ENCODE measurements at places on chromosomes 7 and 10.

GRCh38 chr7:133358708-133359107, 105.8 kb downstream of the EXOC4 start:
- peaks cover 3% of the 10 kb centered on the region for H3K4me1 ChIP-seq
- H3K27ac ChIP-seq: no peak overlapping the region
- no peak overlapping the region for H3K4me3 ChIP-seq
- peaks cover 60% of the 10 kb centered on the region for H3K36me3 ChIP-seq
- H3K27me3 ChIP-seq: no peaks in the 10 kb centered on the region
- DNase-seq: no peak

DNA sequence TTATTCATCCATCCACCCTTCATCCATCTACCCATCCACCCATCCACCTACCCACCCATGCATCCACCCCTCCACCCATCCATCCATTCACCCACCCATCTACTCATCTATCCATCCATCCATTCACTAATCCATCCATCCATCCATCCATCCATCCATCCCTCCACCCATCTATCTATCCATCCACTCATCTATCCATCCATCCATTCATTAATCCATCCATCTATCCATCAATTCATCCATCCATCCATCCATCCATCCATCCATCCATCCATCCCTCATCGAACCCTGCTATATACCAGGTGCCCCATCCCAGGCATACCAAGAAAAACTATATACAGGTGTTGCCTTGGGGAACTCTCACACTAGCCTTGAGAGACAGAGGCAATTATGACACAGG, 7.1 kb upstream of the CCL24 start:
- H3K27ac ChIP-seq: no peak overlapping the region
- H3K36me3 ChIP-seq: no peaks in the 10 kb centered on the region
- H3K4me3 ChIP-seq: no peak overlapping the region
- no peak for DNase-seq
- H3K4me1 ChIP-seq: no peaks in the 10 kb centered on the region
- no peaks in the 10 kb centered on the region for H3K27me3 ChIP-seq

GRCh38 chr7:35019801-35020200, 17.5 kb downstream of the DPY19L1 start:
- no peak overlapping the region for H3K27ac ChIP-seq
- DNase-seq: no peak
- H3K4me1 ChIP-seq: no peaks in the 10 kb centered on the region
- no peaks in the 10 kb centered on the region for H3K27me3 ChIP-seq

DNA sequence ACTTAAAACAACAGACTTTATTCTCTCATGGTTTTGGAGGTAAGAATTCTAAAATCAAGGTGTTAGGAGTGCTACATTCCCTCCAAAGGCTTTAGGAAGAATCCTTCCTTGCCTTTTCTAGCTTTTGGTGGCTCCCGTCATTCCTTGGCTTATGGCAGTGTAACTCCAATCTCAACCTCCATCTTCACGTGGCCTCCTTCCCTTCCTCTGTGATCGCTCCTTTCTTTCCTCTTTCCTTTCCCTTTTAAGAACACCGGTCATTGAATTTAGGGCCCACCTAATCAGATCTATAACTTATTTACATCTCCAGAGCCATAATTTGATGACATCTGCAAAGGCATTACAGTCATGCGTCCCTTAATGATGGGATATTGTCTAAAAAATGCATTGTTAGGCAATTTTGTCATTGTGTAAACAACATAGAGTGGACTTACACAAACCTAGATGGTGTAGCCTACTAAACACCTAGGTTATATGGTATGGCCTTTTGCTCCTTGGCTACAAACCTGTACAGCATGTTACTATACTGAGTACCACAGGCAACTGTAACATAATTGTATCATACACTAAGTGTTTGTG, 5.9 kb upstream of the HERC4 start:
- no peak for DNase-seq
- no peak overlapping the region for H3K27ac ChIP-seq
- no peaks in the 10 kb centered on the region for H3K36me3 ChIP-seq
- no peak overlapping the region for H3K4me3 ChIP-seq
- H3K4me1 ChIP-seq: no peaks in the 10 kb centered on the region

DNA sequence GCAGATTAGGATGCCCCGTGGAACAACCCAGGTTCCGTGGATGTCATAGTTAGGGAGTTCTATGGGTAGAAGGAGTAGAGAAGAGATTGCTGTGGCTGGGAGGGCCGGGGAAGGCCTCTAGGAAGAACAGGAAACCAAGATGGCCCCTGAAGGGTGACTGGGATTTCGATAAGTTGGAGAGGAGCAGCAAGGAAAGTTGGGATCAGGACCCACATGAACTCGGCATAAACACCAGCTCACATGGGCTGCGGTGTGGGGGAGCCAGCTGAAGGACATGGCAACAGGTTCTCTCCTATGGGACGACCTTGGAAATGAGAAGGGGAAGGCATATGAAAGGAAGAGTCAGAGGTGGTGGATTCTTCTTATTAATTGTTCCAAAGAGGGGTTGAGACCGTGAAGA, 333.7 kb upstream of the SHH start:
- no peak overlapping the region for H3K27ac ChIP-seq
- peaks cover 8% of the 10 kb centered on the region for H3K27me3 ChIP-seq
- no peaks in the 10 kb centered on the region for H3K36me3 ChIP-seq
- DNase-seq: no peak

GRCh38 chr10:6408799-6409198, 171.3 kb downstream of the PRKCQ start:
- H3K27ac ChIP-seq: no peak overlapping the region
- H3K27me3 ChIP-seq: no peaks in the 10 kb centered on the region
- H3K36me3 ChIP-seq: no peaks in the 10 kb centered on the region
- H3K4me1 ChIP-seq: peaks cover 53% of the 10 kb centered on the region
- no peak for DNase-seq

DNA sequence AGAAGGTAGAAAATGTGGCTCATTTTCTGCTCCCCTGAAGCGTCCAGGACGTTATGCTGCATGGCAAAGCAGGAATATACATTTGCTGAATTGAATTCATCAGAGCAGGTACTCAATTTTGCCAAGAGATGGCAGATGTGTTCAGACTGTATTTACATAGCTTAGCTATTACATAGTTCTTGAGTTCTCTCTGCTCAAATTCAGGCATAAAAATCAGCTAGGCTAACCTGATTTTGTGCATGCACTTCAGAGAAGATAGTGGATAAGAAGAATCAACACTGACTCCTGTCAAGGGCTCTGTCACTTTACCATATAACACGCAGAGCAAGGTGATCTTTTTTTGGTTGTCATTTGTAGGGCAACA, 209.2 kb upstream of the FAM3C start:
- H3K4me1 ChIP-seq: no peaks in the 10 kb centered on the region
- no peak overlapping the region for H3K27ac ChIP-seq
- no peaks in the 10 kb centered on the region for H3K36me3 ChIP-seq
- no peak overlapping the region for H3K4me3 ChIP-seq

DNA sequence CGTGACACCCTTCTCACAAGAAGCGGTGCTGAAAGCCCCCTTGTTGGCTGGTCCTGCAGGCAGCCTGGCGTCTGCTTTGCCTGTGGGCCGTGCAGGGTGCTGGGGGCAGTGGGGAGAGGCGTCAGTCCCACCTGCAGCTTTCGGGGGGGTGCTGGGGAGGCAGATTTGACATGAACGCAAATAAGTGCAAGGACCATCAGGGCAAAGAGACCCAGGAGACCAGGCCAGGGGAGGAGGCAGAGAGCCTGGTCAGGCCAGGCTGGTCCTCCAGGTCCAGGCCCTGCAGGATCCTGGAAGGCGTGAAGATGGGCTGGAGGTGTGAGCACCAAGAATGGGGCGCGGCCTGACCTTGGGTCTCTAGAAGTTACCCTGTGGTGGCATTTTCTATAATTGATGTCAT, 81.6 kb downstream of the MGMT start:
- H3K27ac ChIP-seq: no peak overlapping the region
- H3K36me3 ChIP-seq: peaks cover 89% of the 10 kb centered on the region
- H3K27me3 ChIP-seq: no peaks in the 10 kb centered on the region
- H3K4me1 ChIP-seq: no peaks in the 10 kb centered on the region
- no peak for DNase-seq

DNA sequence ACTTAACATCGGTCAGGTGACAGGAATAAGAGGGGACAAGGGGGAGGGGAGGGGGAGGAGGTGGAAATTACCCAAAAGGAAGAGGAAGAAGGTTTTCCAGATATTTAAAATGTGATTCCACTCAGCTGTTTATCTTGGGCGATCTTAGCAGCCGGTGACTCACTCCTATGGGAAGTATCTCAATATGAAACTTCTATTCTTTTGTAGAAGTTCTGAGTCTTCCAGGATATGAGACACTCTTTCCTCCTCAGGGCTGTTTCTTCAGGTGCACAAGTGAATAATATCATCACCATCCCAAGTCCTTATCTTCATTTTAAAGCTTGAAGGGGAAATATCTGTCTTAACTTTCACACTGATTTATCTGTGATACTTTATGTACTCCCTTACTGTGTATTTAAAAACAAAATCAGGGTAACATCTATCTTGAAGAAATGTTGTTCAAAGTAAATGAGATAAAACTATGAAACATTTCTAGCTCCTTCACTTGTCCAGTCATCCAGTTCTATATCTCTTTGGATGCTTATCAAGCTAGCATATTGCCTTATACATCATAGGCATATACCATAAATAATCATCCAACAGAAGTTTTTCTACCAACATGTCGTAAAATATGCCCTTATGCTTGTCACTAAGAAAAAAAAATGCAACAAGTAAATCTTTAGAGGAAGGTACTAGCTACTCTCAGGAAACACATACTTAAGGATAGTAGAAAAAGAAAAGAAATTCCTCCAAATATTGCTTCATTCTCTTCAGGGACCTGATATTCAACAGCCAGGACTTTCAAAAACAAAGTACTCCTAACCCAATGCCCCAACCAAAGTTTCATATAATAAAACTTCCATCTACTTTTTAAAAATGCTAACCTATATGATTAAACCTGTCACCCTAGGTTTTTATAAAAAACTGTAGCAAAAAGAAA, 13.7 kb downstream of the DOCK4 start:
- DNase-seq: no peak
- peaks cover 48% of the 10 kb centered on the region for H3K27me3 ChIP-seq
- H3K36me3 ChIP-seq: no peaks in the 10 kb centered on the region
- no peak overlapping the region for H3K27ac ChIP-seq
- H3K4me1 ChIP-seq: peaks cover 10% of the 10 kb centered on the region
- no peak overlapping the region for H3K4me3 ChIP-seq

DNA sequence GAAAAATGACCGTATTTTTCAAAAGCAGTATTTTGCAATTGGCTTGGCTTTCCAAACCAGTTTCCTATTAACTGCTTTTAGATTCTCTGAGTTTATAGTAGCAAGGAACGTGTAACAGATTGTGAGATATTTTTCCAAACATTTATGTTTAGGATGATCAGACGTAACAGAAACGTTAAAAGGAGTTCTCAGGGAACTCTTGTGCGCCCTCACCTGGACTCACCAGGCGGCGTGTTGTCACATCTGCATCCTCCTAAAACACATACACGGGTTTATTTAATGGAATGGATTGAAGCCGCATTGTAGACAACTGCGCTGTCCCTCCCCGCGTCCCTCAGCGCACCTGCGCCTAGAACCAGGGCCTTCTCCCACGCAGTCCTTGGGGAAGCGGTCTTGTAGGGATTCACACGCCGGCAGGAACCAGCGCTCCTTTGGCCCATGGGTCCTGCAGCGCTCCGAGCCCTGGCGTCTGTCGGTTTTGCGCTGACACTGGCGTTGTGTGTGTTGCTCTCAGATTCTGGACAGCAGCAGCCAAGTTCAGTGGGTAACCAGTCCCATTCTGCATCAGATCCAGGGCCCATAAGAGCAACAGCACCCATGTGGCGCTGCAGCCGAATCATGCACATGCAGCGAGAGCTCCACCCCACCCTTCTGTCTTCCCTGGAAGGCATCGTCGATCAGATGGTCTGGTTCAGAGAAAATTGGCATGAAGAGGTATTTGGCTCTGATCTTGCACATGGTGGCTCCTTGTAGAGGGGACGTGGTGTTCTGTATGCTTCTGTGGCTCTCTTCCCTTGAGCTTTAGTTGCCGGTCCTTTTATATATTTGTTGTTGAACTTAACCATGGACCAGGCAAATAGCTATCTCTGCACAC, 114.9 kb downstream of the TRRAP start:
- H3K27ac ChIP-seq: no peak overlapping the region
- H3K27me3 ChIP-seq: no peaks in the 10 kb centered on the region
- DNase-seq: no peak
- H3K4me3 ChIP-seq: no peak overlapping the region
- peaks cover 26% of the 10 kb centered on the region for H3K4me1 ChIP-seq

DNA sequence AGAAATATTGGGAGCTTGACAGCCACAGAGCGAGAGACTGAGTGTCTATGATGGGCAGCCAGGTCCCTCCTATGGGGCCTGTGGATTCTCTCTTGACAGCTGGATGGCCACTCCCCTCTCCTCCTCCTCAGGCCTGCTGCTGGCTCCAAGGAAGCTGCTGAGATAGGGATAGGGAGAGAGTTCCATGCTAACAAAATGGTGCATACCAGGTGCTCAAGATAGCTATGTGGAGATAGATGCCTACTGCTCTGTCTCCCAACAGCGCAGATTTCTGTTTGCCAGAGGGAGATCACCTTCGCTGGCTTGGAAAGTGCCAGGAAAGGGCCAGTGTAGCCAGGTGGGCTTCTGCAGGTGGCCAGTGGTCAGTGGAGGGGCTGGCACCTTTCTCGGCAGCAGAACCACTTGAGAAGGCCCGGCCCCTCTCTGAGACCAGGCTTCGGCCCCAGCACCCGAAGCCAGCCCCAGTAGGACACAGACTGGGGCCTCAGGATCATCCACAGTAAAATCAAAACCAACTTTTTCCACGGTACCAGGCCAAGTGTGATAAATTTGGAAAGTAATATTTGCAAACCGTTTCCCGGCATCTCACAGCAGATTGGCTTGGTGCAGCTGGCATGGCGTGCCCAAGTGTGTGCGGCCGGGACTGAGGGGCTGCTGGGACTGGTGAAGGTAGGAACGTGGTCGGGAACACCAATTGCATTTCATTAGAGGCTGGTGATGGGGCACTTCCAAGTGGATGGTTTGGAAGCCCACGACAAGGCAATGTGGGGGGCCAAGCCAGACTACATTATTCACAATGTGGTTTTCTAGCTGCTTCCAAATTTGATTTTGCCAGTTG, 139.6 kb downstream of the PTPN20 start:
- H3K4me3 ChIP-seq: no peak overlapping the region
- H3K27ac ChIP-seq: no peak overlapping the region
- peaks cover 16% of the 10 kb centered on the region for H3K4me1 ChIP-seq
- peak; percentile 16 for DNase-seq
- no peaks in the 10 kb centered on the region for H3K36me3 ChIP-seq

- peak within 1 kb of the TSS; percentile 61 for H3K4me3 ChIP-seq
- no peak for DNase-seq
- no peaks in the 10 kb centered on the region for H3K36me3 ChIP-seq
- peaks cover 77% of the 10 kb centered on the region for H3K27me3 ChIP-seq
- H3K4me1 ChIP-seq: peaks cover 28% of the 10 kb centered on the region
Measured at GRCh38 chr10:92689663-92690210, at the start of gene HHEX. Gene HHEX (plus strand): TSS chr10:92689955. CDS start chr10:92689987, 32 bp downstream.

DNA sequence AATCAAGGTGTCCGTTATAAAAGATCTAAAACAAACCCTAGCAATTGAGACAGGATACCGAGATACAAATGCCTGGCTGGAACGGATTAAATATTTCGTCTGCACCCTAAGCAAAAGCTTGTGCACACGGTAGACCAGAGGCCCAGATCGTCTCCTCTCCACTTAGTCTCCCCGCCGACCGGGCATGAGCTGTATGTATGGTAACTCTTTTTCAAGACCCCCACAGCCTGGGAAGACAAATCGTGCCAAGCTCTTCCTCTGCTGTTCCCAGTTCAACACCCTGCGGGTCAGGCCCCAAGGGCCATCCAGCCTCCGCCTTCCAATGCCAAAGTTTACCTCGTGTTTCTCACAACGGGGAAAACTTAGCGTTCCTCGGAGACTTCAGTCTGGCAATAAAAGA, 285.7 kb upstream of the GALNT17 start:
- no peaks in the 10 kb centered on the region for H3K4me1 ChIP-seq
- no peak overlapping the region for H3K27ac ChIP-seq
- DNase-seq: no peak
- H3K4me3 ChIP-seq: no peak overlapping the region
- H3K27me3 ChIP-seq: no peaks in the 10 kb centered on the region
